Kidney tubule cell (primary cell): ENCODE measurements at places on chromosomes 6 and 20.
A peak's percentile ranks its signal among the peaks of the same experiment; 100 is the strongest.

DNA sequence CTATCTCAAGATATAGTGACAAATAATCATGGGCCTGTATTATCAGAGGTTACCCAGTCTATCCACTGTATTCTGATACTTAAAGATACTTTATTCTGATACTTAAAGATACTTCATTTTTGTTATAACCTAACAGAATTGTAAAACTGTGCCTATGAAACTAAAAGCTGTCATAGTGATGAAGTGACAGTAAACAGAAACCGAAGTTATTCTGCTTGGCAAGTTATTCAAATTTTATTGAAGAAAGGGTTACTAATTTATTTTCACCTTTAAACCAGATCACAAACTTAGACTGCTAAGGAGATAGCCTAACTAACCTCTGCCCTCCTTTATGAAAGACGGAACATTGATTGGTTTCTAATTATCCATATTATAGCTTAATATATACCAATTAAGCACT lies 604.6 kb upstream of the IMPG1 start:
- no peak for DNase-seq

GRCh38 chr20:22775671-22776139 lies 191.3 kb upstream of the FOXA2 start:
- DNase-seq = peak; percentile 97

GRCh38 chr20:3358676-3359340 lies 48.7 kb downstream of the DNAAF9 start:
- no peak for DNase-seq

GRCh38 chr6:14876778-14877613 lies 368.9 kb upstream of the JARID2 start:
- DNase-seq = peak; percentile 86

- no peak for DNase-seq
Measured at GRCh38 chr6:156852858-156853216, 75.7 kb downstream of the ARID1B start.

GRCh38 chr6:41377071-41377470 lies 41.7 kb downstream of the NCR2 start:
- no peak for DNase-seq

DNA sequence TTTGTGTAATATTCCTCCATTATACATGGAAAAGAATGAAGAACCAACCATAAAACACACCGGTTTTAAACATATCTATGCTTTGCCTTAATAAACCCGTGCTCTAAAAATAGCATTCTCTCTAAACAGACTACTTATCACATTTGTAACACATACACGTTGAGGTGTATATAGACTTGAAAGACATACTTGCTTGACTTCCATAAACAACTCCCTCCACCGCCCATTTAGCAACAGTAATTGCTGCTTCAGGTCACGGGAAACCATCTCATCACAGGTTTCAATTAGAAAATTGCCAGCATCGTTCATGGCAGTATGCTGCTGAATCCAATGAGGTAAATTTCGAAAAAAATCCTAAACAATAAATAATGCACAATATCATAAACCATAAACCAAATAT lies 174.0 kb downstream of the SYNE1 start:
- no peak for DNase-seq

GRCh38 chr6:104558746-104559145 lies 301.0 kb downstream of the HACE1 start:
- DNase-seq = no peak

DNA sequence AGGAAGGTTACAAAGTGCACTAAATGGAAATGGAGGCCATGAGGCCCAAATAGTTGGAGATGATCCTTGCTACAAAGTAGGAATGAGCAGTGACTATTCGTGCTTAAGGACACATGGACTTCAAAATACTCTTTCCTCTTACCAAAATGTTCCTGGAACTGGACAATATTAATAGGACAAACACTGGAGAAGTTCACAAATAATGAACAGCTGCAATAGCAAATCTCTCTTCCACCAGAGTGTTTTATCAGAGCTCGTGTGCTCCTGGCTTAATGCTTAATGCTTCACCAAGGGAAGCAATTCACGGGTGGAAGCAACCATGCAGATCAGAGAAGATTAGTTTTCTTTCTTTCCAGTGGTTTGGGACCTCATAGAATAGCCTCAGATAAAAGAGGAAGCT lies 435.4 kb downstream of the BCKDHB start:
- DNase-seq = peak; percentile 39

GRCh38 chr6:84618836-84619235 lies 145.6 kb downstream of the TBX18 start:
- DNase-seq = no peak

DNA sequence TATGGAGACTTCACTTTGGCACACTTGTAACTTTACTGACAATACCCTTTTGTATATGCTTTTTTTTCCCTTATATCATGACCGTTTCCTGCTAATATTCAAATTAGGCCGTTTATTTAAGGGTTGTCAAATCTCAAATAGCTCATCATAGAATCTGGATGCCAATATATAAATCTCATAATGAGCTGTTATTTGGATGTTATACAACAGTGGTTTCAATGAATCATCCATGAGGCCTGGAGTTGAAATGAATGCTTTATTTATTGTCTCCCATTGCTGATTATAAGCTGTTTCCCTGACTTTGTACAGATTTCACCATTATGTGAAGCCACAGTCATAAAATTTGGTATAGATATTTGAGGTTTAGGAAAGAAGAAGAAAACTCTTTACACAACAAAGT lies 256.1 kb downstream of the PLCB1 start:
- DNase-seq = peak; percentile 33

DNA sequence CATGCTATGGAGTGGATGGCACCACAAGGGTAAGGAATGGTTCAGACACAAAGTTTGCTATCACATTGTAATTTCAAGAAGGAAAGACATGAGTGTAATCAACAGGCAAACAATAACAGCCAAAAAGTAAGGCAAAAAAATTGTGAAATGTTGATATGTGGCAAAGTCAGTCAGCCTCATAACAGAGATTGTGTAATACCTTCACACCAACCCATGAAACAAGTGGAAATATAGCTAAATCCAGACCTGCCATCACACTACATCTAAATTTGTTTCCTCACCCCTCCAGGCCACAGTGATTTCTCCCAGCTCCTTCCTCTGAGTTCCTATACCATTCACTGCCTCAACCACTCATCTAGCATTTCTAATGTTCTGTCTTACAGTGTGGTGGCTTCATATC lies 37.3 kb downstream of the SIM1 start:
- no peak for DNase-seq

- DNase-seq = no peak
Measured at GRCh38 chr20:46130534-46130933, 12.4 kb downstream of the CD40 start.

- no peak for DNase-seq
Measured at GRCh38 chr20:37329481-37330165, 16.3 kb upstream of the SRC start.

DNA sequence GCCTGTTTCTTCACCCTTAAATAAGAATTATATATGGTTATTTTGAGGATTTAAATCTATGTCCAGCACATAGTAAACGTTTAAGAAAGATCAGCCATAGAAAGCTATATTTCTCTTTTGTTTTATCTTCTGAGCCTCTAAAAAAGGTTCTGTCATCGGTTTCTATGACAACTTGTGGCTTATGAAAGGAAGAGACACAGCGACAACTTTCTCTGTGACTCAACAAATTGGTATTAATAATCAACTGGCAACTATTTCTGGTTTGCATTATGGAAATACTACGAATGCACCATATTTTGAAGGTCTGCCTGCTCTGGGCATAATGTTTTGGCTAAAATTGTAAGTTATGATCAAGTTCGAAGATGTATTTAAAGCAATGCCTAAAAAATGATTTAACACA lies 751.0 kb downstream of the CD109 start:
- peak; percentile 17 for DNase-seq

DNA sequence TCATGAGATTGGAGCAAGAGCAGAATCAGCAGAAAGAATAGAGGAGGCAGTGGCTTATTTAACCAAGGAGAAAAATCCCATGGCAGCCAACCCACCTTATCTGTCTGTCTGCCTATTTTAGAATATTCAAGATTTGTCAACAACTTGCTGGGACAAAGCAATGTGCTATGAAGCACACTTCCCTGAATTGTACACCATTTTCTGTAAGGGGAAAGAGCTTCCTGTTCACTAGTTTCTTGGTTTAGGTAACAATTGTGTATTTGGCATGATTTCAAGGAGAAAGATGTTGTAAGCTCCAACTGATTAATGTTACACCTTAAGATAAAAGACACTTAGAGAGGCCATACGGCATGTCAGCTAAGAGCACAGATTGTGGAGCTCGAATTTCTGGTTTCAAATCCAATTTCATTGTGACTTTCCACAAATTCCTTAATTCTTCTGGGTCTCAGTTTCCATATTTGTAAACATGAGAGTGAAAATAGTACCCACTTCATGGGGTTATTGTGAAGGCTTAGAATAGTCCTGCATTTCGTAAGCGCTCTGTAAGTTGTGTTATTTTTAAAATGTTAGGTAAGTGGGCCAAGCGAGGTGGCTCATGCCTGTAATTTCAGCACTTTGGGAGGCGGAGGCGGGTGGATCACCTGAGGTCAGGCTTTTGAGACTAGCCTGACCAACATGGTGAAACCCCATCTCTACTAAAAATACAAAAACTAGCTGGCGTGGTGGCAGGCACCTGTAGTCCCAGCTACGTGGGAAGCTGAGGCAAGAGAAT lies 4.8 kb upstream of the MUC22 start:
- DNase-seq = peak; percentile 38

- DNase-seq = no peak
Measured at GRCh38 chr6:110554966-110555460, 78.6 kb upstream of the SLC22A16 start.

DNA sequence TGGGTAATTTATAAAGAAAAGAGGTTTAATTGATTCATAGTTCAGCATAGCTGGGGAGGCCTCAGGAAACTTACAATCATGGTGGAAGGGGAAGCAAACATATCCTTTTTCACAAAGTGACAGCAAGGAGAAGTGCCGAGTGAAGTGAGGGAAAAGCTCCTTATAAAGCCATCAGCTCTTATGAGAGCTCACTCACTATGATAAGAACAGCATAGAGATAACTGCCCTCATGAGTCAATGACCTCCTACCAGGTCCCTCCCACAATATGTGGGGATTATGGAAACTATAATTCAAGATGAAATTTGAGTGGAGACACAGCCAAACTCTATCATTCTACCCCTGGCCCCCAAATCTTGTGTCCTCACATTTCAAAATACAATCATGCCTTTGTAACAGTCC lies 115.8 kb upstream of the LAMA2 start:
- DNase-seq = no peak

GRCh38 chr6:14129575-14129974 lies 12.0 kb downstream of the CD83 start:
- peak; percentile 76 for DNase-seq

GRCh38 chr20:17852323-17852722 lies 116.3 kb downstream of the SNX5 start:
- no peak for DNase-seq

DNA sequence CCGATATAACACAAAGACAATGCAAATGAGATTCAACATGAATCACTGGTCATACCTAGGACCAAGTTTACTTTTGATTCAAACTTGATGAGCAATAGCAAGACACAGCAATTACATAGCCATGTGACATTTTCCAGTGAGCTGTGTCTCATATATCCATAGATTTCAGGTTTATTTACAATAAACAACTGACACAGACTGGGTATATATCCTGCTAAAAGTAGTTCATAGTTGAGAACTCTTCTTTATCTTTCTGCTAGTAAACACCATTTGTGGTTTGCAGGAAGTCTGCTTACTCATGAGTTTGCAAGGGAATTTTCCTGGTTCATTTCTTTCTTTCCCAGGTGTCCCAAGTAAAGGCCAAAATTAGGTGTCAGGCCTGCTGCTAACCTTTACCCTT lies 343.4 kb downstream of the KIF16B start:
- peak; percentile 20 for DNase-seq
